ENCODE measurements at places on chromosomes 4 and X.

DNA sequence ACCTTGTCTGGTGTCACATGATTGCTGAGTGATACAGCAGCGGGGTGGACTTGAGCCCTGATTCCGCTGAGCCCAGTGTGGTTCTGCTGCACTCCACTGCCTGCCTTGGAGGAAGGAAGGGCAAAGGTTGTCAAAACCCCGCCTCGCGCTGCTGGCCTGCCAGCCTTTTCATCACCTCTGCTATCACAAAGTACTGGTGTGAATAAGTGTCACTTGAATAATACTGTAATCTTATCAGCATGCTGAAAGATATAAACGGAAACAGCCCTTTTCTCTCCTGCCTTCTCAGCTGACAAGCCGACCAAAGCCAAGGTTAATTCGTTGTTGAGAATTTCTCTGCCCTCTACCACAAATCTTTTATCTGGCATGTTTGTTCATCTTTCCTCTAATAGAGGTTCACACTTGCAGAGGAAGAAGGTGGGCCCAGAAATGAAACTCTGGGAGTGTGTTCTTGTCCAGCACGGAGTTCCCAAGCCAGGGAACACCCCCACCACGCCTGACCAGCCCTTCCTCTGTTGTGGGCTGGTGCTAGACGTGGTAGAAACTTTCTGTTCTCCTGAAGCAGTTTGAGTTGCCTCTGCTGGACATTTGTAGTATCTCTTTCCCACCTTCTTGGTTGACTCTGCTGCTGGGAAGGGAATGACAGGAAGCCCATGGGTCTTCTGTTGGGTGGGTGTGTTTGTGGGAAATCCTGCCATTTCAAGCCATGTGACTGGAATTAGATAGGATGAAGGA is 21.5 kb downstream of the FHDC1 start:
- DNase-seq, result peak; percentile 35

DNA sequence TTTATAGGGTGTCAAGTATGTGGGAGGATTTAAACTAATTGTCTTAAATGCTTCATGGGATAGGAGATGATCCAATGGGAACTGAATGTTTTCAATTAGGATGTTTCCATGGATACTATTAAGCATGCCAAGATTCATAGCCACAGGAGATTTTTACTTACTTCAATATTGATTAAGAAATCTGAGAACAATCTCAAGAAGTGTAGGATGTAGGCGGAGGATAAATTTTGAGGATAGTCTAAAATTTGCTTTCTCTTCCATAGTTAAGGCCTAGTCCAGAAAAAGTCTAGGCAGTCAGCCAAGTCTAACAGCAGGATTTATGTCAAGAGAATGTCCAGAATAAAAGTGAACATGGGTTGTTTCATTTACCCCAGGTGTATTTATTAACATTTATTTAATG is 32.8 kb downstream of the REPS2 start:
- DNase-seq, result no peak

- no peak for DNase-seq
Observed at GRCh38 chr4:156261230-156261629, 307.6 kb upstream of the CTSO start.

- DNase-seq, result no peak
Observed at GRCh38 chr4:185404031-185404430, 7.4 kb downstream of the ANKRD37 start.

GRCh38 chr4:48877827-48878535 is 28.6 kb downstream of the OCIAD2 start:
- DNase-seq, result no peak

DNA sequence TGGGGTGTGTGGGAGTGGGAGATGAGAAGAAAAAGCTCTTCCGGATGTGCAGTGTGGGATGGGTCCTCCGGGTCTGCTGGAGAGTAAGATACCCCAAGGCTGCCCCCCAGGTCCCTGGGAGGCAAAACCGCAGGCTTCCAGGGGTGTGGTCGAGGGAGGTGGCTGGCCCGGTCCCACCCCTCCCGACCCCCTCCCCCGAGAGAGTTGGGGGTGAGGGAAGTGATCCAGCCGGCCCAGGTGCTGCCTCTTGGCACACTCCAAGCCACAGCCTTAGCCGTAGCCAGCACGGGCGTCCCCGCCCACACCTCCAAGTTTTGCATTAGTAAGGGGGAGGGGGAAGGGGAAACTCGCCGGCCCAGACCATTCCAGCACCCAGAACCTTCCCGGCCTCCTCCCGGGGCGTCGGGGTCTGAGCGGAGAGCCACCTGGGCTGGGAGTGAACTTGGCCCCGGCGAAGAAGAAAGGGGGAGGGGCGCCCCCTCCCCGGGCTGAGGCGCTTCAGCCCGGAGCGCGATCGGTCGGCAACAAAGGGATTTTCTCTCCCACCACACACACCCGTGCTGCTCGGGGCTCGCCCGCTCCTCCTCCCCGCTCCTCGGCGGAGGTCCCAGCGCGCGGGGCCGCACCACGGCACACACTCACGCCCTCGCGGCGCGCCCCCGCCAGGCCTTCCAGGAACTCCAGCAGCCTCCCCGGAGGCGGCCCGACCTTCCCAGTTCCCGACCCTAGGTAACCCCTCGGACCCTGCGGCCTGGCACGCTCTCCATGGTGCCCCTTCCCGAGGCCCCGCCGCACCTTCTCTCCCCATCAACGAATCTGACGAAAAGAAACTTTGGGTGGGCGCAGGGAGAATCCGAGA is 14.4 kb downstream of the BCOR start:
- DNase-seq, result no peak

DNA sequence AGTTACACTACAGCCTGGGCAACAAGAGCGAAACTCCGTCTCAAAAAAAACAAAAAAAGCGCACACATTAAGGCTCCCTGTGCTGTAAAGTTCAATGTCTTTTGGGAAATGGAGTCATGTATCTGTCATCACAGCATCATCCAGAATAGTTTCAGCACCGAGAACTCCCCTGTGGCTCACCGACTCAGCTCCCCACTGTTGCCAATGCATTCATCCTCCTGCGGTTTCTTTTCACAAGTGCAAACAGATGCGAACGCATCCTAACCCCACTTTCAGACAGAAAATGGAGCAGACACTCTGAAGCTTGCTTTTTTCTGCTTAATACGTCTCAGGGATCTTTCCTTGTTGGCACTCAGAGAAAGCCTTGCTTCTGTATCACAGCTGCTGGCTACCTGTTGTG is 13.8 kb upstream of the SH3TC1 start:
- no peak for DNase-seq

- no peak for DNase-seq
Observed at GRCh38 chr4:96675896-96676295, 836.0 kb downstream of the PDHA2 start.

DNA sequence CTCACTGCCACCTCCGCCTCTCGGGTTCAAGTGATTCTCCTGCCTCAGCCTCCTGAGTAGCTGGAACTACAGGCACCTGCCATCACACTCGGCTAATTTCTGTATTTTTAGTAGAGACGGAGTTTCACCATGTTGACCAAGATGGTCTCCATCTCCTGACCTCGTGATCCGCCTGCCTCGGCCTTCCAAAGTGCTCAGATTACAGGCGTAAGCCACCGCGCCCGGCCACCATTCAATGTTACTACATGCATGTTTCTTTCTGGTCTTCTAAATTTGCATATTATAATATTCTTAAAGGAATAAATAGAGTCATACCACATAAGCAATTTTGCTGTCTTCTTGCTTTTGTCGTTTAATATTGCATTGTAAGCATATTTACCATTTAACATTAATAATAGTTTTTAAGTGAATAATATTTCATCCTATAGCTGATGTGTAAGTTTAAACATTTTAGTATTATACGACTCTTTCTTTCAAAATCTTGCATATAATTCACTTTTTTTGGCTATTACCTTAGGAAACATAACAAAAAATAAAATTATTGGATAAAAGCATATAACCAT is 1270.4 kb downstream of the ADGRL3 start:
- no peak for DNase-seq

DNA sequence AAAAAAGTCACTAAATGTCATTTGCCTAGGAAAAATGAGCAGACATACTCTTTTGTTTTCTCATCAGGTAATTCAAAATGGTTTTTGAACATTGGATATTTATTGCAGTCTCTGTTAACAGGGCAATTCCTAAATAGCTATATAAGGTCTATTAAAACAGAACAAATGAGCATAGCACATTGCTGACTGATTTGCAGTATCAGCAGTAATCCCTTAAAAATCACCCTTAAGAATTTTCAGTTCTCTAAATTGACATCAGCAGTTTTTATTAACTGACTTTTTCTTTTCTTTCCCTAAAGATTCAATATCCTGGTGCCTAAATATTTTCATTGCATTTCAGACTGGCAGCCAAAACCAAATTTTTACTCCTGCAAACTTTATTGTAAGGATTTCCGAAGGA is 270.2 kb downstream of the FSTL5 start:
- no peak for DNase-seq

DNA sequence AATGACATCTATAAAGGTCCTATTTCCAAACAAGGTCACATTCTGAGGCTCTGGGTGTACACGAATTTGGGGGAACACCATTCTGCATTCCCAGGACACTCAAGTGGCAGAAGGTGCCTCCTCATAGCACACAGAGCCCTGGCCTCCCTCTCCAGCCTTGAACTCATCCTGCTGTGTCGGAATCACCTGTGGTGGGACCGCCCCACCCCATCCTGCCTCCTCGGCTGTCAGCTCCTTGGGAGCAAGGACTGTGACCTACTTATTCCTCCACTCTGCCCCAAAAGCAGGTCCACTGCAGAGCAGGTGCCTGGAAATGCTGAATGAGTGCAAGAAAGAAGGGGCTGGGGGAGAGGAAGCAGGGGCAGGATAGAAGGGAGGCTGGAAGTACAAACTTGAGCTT is 33.5 kb downstream of the HTRA3 start:
- no peak for DNase-seq

- peak; percentile 50 for DNase-seq
Observed at GRCh38 chr4:81084029-81084428, 53.5 kb downstream of the BMP3 start.

DNA sequence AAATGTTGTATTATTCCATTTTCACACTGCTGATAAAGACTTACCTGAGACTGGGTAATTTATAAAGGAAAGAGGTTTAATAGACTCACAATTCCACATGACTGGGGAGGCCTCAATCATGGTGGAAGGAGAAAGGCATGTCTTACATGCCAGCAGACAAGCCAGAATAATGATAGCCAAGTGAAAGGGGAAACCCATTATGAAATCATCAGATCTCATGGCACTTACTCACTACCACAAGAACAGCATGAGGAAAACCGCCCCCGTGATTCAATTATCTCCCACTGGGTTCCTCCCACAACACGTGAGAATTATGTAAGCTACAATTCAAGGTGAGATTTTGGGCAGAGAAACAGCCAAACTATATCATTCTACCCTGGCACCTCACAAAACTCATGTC is 2535.1 kb downstream of the ARAP2 start:
- peak; percentile 22 for DNase-seq

DNA sequence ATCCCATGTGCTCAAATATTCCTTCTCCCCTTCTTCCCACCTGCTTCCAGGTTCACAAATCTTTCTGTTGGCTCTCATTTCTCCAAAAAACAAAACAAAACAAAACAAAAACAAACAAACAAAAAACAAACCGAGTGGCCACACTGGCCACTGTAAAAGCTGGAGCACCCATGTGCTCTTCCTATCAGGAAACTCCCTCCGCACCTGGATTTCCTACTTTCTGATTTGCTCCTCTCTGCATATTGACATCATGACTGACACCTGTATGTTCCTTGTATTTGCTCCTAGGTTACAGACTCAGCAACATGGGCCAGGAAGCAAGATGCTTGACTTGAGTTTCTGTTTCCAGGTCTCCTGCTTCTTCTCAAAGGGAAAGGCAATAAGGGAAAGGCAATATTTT is 258.8 kb downstream of the GPC3 start:
- DNase-seq, result no peak

- DNase-seq, result no peak
Observed at GRCh38 chr4:149836546-149836945, 20.9 kb upstream of the IQCM start.

GRCh38 chr4:650951-651883 is 22.9 kb downstream of the ATP5ME start:
- no peak for DNase-seq

DNA sequence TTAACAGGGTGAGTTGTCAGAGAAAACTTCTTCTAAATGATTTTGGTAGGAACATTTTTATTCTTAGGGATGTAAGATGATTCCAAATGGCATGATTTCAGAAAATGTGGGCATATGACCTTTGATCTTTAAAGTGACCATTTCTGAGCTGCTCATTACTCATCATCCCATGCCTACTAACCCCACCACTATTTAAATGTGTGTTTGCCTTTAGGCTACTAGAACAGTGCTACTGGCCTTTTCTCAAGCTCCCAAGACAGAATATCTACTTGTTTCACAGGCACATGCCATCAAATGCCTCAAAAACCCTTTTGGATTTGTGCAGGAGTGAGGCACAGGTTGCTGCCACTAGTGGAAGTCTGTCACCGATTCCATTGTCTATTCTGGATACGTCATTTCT is 428.2 kb downstream of the ADAM29 start:
- peak; percentile 41 for DNase-seq

GRCh38 chrX:6026980-6027379 is 201.7 kb downstream of the NLGN4X start:
- peak; percentile 14 for DNase-seq

DNA sequence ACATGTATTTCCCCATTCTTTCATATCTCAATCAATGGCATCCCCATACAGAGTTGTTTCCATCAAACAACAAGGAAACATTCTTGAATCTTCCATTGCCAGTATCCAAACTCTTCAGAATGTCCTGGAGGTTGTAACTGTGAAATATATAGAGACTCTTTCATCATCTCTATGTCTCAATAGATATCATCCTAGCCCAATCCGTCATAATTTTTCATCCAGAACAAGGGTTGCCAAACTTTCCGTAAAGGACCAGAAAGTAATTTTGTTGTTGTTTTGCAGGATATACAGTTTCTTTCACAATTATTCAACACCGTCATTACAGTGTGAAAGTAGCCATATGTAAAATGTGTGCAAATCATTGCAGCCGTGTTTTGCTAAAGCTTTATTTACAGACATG is 15.2 kb upstream of the CXCL6 start:
- DNase-seq, result no peak

GRCh38 chr4:148779771-148780170 is 337.6 kb upstream of the NR3C2 start:
- DNase-seq, result no peak

GRCh38 chr4:136113921-136114320 is 1418.4 kb downstream of the PCDH18 start:
- no peak for DNase-seq

GRCh38 chr4:82744284-82744968 is 54.2 kb downstream of the SCD5 start:
- peak; percentile 96 for DNase-seq

DNA sequence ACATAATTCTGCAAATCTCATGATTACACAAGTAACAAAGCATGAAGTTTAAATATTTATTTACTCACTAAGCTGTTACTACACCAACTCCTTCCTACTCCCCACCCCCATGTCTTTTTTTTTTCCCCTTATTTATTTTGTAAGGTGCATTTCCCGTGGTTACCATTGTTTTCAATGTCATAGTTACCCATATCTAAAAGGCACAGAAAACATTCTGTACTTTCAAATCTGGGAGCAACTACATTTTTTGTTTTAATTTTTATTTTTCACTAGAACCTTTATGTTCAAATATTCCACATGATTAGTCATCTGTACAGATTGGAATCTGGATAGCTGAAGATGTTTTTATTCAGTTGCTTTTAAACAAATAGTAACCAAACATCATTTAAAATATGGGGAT is 62.8 kb downstream of the PPP3CA start:
- peak; percentile 65 for DNase-seq

GRCh38 chr4:163391756-163392155 is 48.1 kb downstream of the NPY5R start:
- no peak for DNase-seq
